ENCODE measurements at places on chromosomes 6 and 20.

DNA sequence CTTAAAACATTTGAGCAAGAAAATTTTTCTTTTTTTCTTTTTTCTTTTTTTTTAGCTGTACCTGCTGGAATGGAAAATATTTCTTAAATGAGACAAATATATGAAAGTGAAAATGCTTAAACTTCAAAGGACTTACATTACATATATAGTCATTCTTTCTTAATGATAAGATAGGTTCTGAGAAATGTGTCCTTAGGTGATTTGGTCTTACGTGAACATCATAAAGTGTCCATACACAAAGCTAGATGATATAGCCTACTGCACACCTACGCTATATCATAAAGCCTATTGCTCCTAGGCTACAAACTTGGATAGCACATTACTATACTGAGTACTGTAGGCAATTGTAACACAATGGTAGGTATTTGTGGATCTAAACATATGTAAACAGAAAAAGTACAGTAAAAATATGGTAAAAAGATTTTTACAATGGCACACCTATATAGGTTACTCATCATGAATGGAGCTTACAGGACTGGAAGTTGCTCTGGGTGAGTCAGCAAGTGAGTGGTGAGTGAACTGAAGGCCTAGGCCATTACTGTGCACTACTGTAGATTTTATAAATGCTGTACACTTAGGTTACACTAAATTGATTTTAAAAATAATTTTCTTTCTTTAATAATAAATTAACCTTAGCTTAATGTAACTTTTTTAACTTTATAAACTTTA lies 54.6 kb downstream of the RPP21 start:
- no peak for DNase-seq

DNA sequence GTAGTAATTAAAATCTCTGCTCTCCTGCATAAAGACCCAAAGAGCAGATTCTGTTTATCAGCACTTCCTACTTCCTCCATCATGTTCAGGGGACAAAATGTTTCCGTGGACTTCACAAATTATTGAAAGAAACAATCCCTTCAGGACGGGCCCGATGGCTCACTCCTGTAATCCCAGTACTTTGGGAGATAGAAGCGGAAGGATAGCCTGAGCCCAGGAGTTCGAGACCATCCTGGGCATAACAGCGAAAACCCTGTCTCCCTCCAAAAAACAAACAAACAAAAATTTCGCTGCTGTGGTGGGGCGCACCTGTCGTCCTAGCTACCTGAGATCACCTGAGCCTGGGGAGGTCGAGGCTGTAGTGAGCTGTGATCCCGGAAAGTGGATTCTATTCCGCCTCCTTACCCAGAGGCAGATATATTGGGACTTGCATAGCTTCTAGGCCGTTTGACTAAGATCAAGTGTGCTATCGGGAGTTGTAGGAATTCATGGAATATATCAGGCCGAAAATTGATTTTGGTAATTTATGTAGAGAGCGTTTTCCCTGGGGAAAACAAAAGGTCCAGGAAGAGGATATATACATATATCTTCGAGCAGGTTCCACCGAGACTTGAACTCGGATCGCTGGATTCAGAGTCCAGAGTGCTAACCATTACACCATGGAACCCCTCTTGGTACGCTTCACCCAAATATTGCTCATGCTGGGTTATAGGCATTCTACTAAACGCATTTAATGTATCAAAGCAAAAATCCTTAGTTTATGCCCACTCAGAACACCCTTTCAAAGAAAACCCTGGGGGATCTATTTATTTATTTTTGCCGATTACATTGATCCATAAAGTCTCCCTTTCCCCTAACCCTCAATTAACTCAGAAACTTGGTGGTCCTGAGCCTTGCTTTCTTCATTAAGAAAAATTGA lies 74.5 kb upstream of the ZNF184 start:
- no peak for DNase-seq

DNA sequence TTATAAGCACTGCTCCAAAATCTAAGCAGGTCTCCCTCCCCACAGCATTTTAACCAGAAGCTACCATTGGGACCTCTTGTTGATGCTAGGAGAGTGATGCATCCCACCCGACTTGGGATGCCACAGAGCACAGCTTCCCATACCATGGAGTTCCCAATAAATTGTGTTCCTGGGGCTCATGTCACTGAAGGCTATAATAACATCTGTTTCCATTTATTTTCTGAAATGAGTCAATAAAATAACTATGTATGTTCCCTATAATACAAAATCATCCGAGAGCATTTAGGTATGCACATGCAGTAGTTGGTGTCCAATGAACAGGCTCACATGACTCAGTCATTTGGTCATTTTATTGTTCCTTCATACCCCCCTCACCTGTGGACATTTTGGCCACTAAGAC lies 204.2 kb downstream of the TBC1D7 start:
- no peak for DNase-seq

DNA sequence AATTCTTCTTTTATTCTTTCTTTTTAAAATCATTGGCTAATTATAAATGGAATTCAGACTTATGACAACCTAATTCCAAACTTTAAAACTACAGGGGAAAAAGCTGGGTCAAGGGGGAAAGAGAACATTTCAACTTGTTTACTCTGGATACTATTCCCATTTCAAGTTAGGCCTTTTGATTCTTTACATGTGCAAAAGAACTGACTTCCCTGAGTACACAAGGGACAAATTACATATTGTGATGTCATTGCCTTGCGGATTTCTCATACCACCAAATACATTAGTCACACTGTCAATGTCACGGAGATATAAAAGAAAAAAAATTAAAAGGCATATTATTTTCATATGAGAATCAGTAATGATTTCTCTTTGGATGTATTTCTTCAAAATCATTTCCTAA lies 96.5 kb upstream of the TBX18 start:
- DNase-seq, result no peak

GRCh38 chr6:36676141-36677058 lies 2.1 kb upstream of the CDKN1A start:
- DNase-seq, result no peak

- DNase-seq, result no peak
Measured at GRCh38 chr6:25024821-25025220, 89.1 kb upstream of the RIPOR2 start.

DNA sequence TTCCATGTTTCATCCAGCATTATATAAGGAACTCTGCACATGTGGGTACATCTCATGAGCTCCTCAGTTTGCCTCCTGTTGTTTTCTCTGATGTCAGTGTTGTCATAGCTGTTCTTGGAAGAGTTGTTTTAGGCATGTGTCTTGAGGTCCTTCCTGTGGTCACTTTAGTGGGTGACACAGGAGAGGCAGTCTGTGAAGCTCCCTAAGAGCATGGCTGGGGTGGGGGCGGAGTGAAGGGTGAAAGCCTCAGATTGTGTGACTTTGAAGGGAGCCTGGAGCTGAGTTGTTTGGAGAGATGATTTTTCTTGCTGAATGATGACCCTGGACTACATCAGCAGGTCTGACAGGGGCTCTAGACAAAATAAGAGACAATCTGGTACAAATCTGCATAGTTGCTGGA lies 37.7 kb downstream of the PPP1R14C start:
- DNase-seq, result no peak

- DNase-seq, result no peak
Measured at GRCh38 chr6:79494841-79495240, 42.4 kb downstream of the LCA5 start.

GRCh38 chr20:54025251-54025771 lies 45.1 kb downstream of the BCAS1 start:
- no peak for DNase-seq

DNA sequence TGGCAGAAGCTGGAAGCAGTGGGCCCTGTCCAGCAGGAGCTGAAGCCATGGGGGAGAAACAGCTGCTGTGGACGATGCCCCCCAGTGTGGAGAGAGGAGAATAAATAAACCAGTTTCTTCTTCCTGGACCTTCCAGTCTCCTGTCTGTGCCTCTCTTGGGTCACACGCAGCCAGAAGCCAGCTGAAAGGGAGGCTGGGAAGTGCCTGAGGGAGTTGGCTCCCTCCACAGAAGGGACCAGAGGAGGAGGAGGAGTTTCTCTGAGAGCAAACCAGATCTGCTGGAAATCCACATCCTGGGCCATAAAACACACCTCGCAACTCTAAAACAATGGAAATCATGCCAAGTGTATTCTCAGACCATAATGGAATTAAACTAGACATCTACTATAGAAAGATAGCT lies 577.0 kb downstream of the CDH26 start:
- DNase-seq, result no peak

DNA sequence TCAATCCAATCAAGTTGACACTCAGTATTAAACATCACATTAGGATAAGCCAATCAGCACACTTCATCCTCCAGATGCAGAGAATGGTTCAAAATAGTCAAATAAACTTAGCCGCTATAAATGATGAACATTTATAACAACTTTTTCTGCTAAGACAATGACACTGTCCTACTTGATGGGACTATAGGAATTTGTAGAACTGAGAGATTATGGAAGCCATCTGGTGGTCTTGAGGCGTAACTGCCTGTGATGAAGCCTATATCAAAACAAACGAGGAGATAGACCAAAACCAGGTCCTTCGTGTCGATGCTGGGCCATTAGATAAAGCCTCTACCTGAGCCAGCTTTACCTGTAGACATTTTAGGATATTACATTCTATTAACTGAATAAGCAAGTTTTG lies 631.1 kb downstream of the COL12A1 start:
- DNase-seq, result peak; percentile 7

DNA sequence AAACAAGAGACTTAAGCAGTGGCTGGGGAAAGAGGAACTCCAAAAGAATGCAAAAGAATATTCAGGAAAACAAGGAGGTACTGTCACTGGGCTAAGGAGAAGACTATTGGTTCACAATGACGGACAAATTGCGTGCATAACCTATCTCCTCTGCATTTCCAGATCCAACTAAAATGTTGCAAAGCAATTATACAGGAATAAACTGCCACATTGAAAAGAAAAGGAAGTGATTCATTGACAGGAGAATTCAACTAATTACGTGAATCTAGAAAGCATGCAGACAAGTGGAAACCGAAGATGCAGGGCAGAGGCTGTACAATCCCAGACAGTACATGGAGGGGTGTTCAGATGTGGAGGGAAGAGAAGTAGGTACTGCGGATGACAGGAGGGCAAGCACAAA lies 152.8 kb upstream of the RIPOR2 start:
- no peak for DNase-seq

DNA sequence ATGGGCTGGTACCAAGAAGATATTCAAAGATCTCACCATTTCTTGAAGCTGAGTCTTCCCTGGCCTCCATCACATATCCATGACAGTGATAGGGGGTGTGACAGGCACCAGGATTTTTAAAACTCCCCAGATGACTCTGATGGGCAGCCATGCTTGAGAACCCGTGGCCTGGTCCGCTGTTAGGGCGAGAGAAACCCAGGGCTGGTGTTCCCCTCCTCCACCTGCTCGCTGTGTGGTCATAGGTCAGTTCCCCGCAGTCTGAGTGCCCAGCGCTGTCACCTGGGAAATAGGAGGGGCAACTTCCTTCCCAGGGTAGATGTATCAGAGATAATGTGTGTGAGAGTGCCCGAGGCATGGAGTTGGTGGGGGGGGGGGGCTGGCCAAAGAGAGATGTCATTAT lies 50.9 kb downstream of the TMEM242 start:
- no peak for DNase-seq

DNA sequence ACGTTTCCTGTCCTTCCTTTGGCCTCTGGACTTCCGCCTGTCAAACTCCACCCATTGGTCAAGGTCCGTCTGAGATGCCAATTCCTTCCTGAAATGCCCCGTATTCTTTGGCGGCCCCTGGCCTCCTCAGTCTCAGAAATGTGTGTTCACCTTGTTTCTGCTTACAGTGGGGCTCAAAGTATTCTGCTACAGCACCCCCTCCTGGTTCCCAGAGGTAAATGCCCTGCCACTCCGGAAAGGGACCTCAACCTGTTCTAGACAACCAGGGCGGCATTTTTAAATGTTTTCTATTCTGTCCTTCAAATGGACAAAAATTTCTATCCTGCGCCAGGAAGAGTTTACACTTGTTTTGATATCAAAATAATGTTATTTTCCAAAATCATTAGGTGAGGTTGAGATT lies 12.1 kb upstream of the PAX1 start:
- no peak for DNase-seq

GRCh38 chr6:154258064-154258757 lies 98.4 kb downstream of the IPCEF1 start:
- DNase-seq, result no peak

DNA sequence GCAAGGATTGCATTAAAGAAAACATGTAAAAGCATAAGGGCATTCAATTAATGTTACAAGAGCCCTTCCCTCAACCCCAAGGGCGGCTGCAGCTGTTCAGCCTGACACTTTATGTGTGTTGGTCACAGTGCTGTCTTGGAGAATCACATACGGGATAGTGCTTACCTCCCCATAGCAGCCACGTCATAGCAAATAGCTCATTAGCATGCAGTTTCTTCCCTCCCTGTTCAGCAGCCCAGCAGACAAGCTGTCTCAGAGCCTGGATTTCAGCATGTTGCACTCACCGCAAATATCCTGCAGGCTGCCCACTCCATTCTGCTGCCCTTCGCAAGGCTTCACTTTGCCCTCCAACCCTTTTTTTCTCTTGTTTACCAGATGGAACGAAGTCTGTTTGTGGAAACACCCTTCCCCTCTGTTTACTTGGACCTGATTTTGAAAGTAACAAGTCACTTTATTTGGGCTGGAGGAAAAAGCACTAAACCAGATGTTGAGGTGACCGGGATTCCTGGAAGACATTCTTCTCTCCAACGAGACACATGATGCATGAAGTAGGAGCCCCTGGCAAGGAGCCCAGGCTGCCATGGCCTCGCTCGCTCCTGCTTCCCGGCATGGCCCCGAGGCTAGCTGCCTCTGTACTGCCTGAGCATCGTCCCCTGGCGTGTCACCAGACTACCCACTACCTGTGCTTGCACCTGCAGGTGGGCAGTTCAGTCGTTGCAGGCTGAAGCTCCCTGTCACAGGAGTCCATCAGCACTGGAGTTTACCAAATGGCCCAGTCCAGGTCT lies 151.6 kb upstream of the GMDS start:
- DNase-seq, result no peak

DNA sequence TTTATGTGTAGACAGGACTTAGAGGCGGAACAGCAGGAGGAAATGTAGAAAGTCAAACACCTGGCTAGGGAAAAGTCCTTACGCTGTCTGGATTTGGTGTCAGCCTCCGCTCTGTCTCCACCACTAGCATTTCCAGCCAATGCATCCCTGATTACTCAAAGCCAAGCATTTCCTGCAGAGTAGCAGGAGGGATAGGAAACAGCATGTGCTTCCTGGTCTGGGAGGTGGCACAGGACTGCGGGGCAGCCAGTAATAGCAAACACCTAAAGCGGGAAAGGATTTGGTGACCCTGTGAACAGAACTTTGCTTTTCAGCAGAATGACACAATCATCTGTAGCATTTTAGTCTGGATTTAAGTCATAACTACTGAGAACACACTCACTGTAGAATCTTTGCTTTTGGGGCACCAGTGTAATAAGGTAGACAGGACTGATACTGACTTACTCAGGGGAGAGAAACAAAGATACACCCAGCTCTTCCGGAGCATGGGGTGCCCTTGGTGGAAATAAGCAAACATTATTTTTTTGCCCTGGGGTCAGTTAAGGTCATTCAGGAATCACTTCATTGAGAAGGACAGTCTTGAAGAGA lies 133.3 kb upstream of the AHI1 start:
- DNase-seq, result peak; percentile 7

- DNase-seq, result no peak
Measured at GRCh38 chr6:25007269-25007699, 71.5 kb upstream of the RIPOR2 start.

- DNase-seq, result no peak
Measured at GRCh38 chr6:85092226-85092625, 327.8 kb upstream of the TBX18 start.

GRCh38 chr6:134599079-134599478 lies 281.2 kb upstream of the SGK1 start:
- DNase-seq, result no peak
